ENCODE measurements at places on chromosomes 3 and 15. TPM values are rescaled to one million over a fixed set of nuclear protein-coding genes. Genes with fewer than 3 reads are reported as not detected.

The GOLGA6D gene
- total RNA-seq, result not detected

DNA sequence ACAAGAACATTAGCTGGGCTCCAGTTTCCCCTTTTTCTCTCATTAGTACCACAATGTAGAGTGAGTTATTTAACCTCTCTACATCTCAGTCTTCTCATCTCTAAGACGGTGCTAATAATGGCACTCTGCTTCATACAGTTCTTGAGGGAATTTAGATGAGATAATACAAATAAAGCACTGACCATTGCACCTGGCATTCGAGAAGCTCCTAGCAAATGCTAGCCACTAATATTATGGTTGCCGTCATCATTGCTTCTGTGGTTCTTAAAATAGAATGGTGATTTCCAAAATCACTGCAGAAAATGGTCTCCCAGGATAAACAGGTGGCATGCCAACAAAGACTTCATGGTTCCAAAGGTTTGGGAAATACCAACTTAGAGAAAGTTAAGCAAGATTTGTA, 213.0 kb downstream of the RORA start:
- no peak for DNase-seq

- DNase-seq, result no peak
These were observed 51.8 kb upstream of the GATM start for GRCh38 chr15:45429941-45430792.

DNA sequence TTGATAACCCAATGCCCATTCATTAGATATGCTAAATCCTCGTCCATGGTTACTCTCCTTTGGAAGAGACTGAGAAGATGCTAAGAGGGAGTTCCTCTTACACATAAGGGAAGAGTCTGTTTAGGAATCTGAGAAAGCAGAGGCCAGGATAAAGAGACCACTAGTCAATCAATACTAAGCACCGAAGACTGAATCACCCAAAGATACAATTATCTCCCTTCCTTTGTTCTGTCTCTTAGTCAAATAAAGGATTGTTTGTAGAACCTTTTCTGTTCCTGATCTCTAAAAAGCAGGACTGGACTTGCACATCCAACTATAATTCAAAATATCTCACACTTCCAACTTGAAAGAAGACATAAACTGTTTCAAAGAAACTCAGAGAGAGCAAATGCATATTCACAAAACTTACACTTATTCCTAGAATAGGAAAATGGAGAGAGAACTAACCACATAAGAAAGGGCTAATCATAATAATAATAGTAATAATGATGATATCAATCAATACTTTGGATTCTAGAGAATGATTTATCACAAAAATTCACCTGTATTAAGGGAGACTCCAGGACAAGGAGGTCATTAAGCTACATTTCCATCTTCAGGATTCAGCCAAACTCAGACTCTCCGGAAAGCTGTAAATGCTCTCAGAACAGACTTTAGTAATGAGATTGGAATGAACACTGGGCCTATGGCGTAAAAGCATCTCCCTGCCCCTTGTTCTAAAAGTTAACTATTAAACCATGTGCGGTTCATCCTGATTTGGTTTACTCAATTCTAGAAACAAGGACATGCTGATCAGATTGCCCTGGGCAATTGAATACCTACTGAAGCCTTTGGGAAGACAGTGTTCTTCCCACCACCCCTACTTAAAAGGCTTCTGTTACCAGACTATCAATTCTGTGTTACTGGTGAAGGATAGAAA, 401.5 kb downstream of the ZBTB20 start:
- no peak for DNase-seq

Measured in dermis microvascular lymphatic vessel endothelial cell (primary cell).